Thymus (tissue), 14 donors: ENCODE measurements at places on chromosomes 2 and 18.
A peak's percentile ranks its signal among the peaks of the same experiment; 100 is the strongest.

- no peak overlapping the region for H3K27ac ChIP-seq
- H3K36me3 ChIP-seq: no peaks in the 10 kb centered on the region
- no peak overlapping the region for H3K4me3 ChIP-seq
- peaks cover 94% of the 10 kb centered on the region for H3K27me3 ChIP-seq
- peak; percentile 80 for DNase-seq
These were observed 2.3 kb downstream of the NEUROD1 start for GRCh38 chr2:181677912-181678586.

DNA sequence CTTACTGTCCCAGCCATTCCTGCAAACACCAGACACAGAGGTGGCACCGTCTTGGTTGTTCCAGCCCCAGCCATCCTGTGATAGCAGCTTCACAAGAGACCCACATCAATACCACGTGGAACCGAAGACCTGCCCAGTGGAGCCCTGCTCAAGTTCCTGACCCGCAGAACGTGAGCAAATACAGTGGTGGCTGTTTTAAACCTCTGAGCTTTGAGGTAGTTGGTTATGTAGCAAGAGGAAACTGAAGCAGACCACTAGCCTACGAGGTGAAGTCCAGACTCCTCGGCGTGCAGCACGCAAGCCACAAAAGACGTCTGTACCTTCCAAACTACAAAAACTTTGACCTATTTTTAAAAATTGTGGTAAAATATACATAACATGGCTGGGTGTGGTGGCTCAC is 96.1 kb upstream of the ODC1 start:
- no peak for DNase-seq
- no peaks in the 10 kb centered on the region for H3K36me3 ChIP-seq
- peaks cover 31% of the 10 kb centered on the region for H3K27me3 ChIP-seq
- no peaks in the 10 kb centered on the region for H3K4me1 ChIP-seq
- no peak overlapping the region for H3K4me3 ChIP-seq

DNA sequence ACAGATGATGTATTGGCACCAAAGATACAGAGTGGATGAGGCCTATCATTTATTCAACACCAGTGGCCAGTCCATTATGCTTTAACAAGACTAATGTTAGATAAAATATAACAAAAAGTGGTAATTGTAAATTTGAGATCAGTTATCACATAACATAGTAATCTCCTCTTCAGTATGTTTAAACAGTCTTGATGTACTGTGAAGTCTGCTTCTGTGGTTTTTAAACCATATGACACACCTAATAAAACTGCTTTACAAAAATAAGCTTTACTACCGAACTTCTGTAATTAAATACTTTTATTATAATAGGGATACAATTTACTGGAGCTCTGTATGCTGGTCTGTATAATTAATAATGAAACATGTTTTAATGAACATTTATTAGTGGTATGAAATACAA is 2156.1 kb upstream of the CELF4 start:
- DNase-seq: no peak
- no peak overlapping the region for H3K27ac ChIP-seq
- no peaks in the 10 kb centered on the region for H3K4me1 ChIP-seq
- H3K27me3 ChIP-seq: no peaks in the 10 kb centered on the region

DNA sequence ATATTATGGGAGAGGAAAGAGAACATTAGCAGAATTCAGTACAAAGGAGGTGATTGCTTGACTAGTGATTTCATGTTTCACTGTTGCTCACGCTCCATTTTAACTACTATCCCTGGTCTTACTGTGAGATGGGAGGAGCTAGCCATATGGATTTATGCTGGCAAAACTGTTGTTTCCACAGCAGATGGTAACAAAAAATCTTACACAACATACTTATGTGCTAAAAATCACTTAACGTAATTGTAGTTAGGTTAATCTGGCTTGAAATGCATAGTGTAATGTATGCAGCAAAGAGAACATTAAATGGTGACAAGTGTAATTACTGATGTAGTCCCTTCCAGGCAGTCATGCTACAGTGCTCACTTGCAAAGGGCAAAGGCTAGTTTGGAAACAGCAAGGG is 155.6 kb upstream of the LYPD1 start:
- no peaks in the 10 kb centered on the region for H3K4me1 ChIP-seq
- no peaks in the 10 kb centered on the region for H3K27me3 ChIP-seq
- H3K27ac ChIP-seq: no peak overlapping the region
- H3K36me3 ChIP-seq: no peaks in the 10 kb centered on the region

DNA sequence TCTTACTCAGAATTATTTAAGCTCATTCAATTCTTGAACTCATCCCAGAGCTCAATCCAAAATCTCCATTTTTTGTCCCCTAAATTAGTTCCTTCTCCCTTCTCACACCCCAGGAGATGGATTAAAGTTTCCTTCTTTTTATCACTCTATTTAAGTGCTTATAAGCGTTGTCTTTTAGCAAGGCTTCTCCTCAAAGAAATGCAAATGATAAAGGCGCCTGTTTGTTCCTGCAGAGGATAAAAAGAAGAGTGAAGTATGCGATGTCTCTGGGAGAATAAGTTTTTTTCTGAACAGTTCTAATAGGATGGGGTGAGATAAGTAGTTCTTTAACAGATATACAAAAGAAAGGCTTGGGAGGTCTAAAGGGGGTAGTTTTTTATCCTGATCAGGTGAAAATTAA is 303.3 kb downstream of the CNTNAP5 start:
- H3K27ac ChIP-seq: no peak overlapping the region
- H3K4me3 ChIP-seq: no peak overlapping the region
- no peak for DNase-seq
- H3K4me1 ChIP-seq: no peaks in the 10 kb centered on the region
- H3K27me3 ChIP-seq: no peaks in the 10 kb centered on the region

GRCh38 chr18:47882641-47883040 is 47.8 kb downstream of the SMAD2 start:
- no peak overlapping the region for H3K27ac ChIP-seq
- peaks cover 12% of the 10 kb centered on the region for H3K36me3 ChIP-seq
- no peak overlapping the region for H3K4me3 ChIP-seq
- DNase-seq: no peak
- no peaks in the 10 kb centered on the region for H3K27me3 ChIP-seq

DNA sequence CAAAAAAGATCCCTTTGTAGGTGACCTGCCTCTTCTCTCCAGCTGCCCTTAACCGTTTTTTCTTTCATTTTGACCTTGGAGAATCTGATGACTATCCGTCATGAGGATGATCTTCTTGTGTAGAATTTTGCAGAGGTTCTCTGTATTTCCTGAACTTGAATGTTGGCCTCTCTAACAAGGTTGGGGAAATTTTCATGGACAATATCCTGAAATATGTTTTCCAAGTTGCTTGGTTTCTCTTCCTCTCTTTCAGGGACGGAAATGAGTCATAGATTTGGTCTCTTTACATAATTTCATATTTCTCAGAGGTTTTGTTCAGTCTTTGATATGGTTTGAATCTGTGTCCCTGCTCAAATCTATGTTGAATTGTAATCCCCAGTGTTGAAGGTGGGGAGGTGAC is 34.0 kb downstream of the ZC3H8 start:
- no peaks in the 10 kb centered on the region for H3K4me1 ChIP-seq
- no peak for DNase-seq
- no peak overlapping the region for H3K27ac ChIP-seq
- no peak overlapping the region for H3K4me3 ChIP-seq

DNA sequence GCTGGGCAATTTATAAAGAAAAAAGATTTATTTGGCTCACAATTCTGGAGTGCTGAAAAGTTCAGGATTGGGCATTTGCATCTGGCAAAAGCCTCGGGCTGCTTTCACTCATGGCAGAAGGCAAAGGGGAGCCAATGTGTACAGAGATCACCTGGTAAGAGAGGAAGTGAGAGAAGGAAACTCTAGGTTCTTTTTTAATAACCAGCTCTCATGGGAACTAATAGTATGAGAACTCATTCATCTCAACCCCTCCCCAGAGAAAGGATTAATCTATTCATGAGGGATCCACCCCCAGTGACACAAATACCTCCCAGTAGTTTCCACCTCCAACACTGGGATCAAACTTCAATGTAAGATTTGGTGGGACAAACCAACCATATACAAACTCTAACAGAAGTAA is 129.0 kb downstream of the EVA1A start:
- H3K27me3 ChIP-seq: no peaks in the 10 kb centered on the region
- no peak overlapping the region for H3K27ac ChIP-seq
- H3K4me1 ChIP-seq: no peaks in the 10 kb centered on the region
- H3K4me3 ChIP-seq: no peak overlapping the region
- H3K36me3 ChIP-seq: no peaks in the 10 kb centered on the region
- DNase-seq: no peak

GRCh38 chr2:222984908-222985307 is 67.1 kb upstream of the KCNE4 start:
- H3K36me3 ChIP-seq: no peaks in the 10 kb centered on the region
- H3K27me3 ChIP-seq: no peaks in the 10 kb centered on the region
- no peak for DNase-seq
- no peak overlapping the region for H3K27ac ChIP-seq
- H3K4me1 ChIP-seq: peaks cover 9% of the 10 kb centered on the region
